ENCODE measurements at places on chromosomes 13 and 19.

DNA sequence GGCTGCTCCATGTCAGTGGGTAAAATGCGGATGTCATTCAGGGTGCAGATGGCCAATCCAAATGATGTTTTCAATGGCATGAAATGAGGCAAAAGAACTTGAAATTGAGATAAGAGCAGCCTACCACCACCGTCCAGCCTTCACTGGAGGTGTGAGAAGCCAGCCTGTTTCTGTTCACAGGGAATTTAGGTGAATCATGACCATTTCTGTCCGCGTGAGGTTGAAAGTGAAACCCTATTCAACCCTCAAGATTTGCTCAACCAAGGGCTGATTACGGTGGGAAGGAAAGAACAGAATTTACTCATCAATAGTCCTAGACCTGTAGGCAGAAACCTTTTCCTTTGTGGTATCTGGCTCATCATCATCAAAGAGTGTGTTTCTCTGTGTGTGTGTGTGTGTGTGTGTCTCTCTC, 370.7 kb downstream of the COG6 start:
- no peak for DNase-seq

- DNase-seq, result no peak
Measured at GRCh38 chr19:51002542-51003311, 1.3 kb upstream of the KLK8 start.

DNA sequence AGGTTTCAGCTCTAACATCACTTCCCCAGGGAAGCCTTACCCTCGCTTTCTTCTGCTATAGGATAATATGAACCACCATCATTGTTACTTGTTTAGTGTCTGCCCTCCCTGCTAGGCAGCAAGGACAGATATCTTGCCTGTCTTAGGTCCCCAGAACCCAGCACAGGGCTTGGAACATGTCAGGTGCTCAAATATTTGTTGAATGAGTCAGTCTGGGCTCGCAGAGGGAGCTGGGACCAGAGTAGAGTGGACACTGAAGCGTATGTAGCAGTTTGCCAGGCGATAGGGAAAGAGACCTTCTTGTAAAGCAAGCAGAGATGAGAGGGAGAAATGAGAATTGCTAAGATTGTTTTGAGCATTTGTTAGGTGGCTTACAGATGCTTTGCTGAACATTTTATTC, 11.7 kb downstream of the BCKDHA start:
- DNase-seq, result no peak

DNA sequence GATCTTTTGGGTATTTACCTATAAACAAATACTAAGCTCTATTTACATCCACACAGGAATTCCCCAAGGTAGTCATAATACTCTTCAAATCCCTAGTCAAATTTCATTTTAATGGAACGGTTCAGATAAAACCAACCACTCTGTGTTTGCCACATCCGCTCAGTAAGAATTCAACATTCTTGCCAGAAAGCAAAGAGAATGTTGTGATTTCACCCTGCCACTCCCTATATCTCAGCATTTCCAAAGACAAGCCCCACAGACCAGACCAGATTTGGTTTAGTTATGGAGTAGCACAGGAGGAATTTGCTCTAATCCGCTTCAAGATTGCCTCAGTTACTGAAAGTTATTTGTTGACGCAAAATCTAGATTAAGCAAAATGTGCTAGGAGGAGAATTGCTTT, 105.6 kb upstream of the SERP2 start:
- DNase-seq, result no peak

- DNase-seq, result no peak
Measured at GRCh38 chr19:3250675-3251074, 26.2 kb downstream of the CELF5 start.

DNA sequence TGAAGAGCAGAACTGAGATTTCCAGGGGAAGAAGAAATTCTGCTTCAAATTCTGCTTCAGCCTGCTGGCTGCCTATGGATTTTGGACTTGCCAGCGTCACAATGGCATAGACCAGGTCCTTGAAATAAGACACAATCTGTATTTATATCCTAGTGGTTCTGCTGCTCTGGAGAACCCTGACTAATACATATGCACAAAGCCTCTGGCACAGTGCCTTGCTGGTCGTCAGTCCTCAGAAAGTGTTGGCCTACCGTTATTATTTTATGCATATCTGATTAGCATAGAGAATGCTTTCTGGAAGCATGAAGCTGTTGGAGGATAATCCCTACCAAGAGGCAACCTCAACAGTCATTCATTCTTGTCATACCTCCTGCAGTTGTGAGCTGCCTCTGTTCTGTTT, 213.7 kb downstream of the B3GLCT start:
- DNase-seq, result no peak

DNA sequence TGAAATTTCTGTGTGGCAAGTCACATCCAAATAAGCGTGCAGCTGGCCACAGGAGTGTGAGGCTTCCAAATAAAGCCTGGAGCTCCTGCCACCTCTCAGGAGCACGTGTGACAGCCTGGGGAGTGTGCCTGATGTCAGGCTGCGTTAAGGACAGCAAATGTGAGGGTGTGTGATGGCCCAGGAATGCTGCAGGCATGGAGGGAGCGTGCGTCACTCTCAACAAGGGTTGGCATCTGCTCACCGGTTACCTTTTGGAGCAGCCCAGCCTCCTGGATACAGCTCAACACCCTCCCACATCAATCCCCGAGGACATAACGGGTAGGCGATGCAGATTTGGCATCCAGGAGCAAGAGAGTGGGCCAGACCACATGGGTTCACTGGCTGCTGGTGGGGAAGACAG, 19.0 kb downstream of the NUMBL start:
- DNase-seq, result peak; percentile 71

- DNase-seq, result no peak
Measured at GRCh38 chr13:34179481-34179880, 361.5 kb downstream of the RFC3 start.

- peak; percentile 73 for DNase-seq
Measured at GRCh38 chr13:45119991-45120864, at the start of gene GTF2F2. TSS of gene GTF2F2 (plus strand) at chr13:45120510. CDS start at chr13:45120656, 146 bp downstream.

DNA sequence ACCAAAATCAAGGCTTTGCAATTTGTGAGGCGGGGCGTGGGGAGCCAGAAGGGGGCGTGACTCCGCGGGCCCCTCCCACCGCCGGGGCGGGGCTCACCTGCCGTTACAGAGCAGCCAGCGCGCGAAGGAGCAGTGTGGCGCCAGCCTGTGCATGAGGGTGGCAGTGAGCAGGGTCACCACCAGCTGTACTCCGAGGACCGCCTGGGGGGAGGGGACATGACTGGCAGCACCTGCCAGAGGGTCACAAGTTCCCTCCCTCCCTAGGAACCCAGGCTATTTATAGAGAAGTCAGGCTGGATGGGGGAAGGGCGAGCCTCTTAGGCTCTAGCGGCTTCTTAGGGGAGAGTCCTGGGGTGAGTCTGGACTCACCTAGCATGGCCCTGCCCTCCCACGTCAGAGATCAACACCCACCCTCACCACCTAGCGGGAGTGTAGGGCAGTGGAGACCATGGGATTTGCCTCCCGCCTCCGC, 3.6 kb downstream of the TMEM161A start:
- no peak for DNase-seq

DNA sequence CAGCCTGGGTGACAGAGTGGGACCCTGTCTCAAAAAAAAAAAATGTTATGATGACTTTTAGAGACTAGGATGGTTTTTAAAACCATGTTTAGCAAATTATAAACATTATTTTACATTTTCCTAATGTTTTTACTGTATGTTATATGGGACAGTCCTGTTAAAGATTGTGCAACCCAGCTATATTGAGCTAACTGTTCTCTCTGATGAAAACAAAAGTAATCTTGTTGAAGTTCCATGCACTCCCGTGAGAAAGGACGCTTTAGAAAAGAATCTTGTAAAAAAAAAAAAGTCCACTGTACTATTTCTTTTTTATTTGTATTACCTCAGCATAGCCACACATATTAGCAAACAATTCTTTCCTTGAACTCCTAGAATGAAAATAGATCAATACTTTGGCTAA, 451.2 kb downstream of the DCT start:
- no peak for DNase-seq

DNA sequence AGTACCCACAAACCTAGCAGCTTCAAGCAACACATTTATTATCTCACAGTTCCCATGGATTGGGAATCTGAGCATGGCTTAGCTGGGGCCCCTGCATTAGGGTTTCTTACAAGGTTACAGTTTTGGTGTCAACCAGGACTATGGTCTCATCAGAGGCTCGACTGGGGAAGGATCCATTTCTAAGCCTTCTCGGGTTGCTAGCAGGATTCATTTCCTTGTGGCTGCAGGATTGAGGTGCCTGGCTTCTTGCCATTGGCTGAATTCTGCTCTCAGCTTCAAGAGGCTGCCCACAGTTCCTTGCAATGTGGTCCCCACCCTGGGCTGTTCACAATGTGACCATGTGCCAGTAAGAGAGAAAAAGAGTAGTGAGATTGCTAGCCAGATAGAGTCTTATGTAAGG, 26.7 kb downstream of the ZNRF4 start:
- no peak for DNase-seq

- DNase-seq, result no peak
Measured at GRCh38 chr13:45327253-45327955, 13.6 kb downstream of the TPT1 start.

- DNase-seq, result no peak
Measured at GRCh38 chr19:58460039-58460438, 6.8 kb upstream of the ZNF324 start.
